Stimulated activated memory B cell treated with anti-CD40 and anti-IgM and Interleukin-4, amounts not matched to agents 10 μg/mL and 1 μg/mL and 100 μg/mL, for 72 hours (primary cell): ENCODE measurements at places on chromosomes 16 and 17.
A peak's percentile ranks its signal among the peaks of the same experiment; 100 is the strongest.

GRCh38 chr17:15492186-15492585 is 24.8 kb upstream of the CDRT4 start:
- ATAC-seq = no peak

DNA sequence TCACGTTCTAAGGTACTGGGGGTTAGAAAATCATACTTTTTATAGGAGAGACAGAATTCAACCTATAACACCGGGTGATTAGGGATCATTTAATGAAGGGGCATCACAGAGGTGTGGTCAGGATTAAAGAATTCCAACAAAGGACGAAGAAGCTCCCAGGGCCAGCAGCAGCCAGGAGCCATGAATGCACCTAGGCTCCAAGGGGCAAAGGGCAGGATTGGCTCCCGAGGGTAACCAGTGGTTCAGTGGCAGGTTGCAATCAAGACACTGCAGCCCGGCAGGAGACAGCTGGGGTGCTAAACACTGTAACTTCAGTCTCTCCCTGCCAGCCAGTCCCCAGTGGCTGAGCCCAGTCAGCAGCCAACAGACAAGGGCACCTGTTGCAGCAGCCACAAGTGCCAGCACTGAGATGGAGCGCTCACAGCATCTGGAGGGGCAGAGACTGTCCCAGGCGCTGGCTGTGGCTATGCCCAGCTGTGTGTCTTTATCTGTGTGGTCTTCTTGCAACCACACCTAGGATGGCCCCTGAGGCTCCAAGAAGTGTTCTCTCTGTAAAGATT is 23.9 kb downstream of the DHRS7C start:
- ATAC-seq = no peak

- no peak for ATAC-seq
These were observed 11.7 kb upstream of the SPATA32 start for GRCh38 chr17:45273551-45273957.

DNA sequence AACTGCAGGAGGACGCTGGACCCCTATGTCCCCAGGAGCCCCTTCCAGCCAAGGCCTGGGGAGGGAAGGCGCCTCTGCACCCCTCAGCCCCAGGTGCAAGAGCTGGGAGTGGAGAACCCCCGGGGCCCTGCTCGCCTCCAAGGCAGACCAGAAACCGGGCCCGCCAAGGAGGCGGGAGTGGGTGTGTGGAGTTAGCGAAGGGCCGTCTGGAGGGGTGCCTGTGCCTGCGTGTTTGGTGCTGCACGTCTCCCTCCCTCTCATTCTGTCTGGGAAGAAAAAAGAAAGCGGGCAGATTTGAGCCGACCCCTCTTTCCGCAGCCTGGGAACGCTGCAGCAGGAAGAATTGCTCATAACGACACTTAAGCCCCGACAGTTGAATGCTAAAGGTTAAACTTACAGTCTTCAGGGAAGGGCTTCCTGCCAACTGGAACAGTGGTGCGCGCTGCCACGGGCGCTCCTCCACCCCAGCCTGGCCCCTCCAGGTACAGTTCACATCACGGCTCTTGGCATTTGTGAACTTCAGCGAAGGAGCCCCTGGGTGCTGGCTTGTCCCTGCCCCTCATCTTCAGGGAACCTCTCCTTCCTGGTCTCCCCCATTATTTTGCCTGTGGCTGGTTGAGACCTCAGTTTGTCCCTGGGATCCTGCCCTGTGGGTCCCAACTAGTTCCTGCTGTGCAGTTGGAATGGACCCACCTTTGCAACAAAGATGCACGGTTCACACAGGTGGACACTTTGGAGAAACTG is 19.2 kb upstream of the ZFHX3 start:
- no peak for ATAC-seq

DNA sequence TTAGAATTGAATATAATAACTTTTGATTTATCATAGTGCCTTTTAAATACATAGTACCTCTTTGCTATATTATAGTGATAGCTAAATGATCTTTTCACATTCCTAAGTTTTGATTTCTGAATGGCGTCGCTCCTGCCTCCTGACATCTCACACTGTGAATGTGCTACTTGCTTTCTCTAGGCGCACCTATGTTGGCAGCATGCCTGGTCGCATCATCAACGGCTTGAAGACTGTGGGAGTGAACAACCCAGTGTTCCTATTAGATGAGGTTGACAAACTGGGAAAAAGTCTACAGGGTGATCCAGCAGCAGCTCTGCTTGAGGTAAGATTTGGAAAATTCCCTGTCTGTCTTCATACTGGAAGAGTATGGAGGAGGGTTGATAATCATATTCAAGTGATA is 29.8 kb upstream of the ABCC11 start:
- ATAC-seq = no peak

GRCh38 chr17:63843910-63844677 is 1.6 kb upstream of the SMARCD2 start:
- ATAC-seq = no peak

DNA sequence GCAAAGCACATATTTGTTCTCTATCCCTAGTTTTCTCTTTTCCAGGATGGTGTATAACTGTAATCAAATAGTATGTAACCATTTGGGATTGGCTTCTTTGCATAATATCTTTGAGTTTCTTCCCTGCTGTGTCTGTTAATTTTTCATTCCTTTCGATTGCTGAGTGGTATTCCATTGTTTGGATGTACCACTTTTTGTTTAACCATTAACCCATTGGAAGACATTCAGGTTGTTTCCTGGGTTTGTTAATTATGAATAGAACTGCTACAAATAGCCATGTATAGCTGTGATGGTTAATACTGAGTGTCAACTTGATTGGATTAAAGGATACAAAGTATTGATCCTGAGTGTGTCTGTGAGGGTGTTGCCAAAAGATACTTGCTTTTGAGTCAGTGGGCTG is 4.6 kb upstream of the SLFN13 start:
- no peak for ATAC-seq

DNA sequence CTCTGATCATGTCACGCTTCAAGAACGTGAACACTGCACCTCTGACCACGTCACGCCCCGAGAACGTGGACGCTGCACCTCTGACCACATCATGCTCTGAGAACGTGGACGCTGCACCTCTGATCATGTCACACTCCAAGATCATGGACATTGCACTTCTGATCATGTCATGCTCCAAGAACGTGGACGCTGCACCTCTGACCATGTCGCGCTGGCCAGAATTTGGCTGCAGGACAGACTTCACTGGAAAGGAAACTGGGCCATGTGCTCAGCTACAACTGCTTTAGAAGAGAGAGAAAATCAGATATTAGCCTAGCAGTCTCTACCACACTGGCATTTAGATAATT is 182.7 kb downstream of the RPTOR start:
- no peak for ATAC-seq

- peak; percentile 94 for ATAC-seq
These were observed 11.8 kb downstream of the ENDOV start for GRCh38 chr17:80426671-80427326.

GRCh38 chr17:9371019-9371418 is 204.6 kb downstream of the STX8 start:
- peak; percentile 54 for ATAC-seq

DNA sequence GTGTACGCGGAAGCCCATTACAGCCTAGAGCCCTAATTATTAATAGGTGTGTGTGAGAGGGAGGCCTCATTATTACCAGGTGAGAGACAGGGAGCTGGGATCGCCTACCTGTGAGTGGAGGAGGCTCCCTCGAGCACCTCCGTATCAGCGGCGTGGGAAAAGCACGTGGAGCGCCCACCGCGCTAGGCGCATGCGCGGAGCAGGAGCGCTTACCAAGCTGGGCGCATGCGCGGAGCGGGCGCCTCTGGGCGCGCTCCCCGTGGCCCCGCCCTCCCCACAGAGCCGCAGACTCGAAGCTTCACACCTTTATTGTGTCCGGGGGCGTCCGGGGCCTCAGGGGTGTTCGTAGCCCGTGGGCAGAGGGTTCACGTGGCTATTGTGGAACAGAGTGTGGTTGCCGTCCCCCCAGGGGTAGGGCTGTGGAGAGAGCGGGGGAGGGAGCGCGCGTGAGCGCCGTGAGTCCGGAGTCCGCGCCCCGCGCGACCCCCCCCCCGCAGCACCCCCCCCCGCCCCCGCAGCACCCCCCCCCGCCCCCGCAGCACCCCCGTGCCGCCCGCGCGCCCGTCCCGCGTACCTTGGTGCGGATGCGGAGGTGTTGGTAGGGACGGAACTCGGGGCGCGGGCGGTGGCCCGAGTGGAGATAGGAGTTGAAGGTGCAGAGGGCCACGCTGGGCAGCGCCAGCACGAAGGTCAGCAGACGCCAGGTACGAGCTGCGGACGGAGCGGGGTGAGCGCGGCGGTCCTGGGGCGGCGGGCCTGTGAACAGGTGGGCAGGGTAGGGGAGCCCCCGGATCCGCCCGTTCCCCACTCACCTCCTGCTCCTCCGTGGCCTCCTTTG is 500 bp downstream of the COX6A2 start:
- peak; percentile 53 for ATAC-seq

- no peak for ATAC-seq
These were observed 141.1 kb downstream of the RGS9 start for GRCh38 chr17:65278050-65278819.

DNA sequence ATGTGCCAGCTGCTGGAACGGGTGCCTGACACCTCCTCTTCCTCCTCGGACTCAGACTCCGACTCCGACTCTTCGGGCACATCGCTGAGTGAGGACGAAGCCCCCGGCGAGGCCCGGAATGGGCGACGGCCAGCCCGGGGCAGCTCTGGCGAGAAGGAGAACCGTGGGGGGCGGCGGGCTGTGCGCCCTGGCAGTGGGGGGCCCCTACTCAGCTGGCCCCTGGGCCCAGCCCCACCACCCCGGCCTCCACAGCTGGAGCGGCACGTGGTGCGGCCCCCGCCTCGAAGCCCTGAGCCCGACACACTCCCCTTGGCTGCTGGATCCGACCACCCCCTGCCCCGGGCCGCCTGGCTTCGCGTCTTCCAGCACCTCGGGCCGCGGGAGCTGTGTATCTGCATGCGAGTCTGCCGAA is 6.8 kb downstream of the FBXL19 start:
- ATAC-seq = no peak

GRCh38 chr17:78239489-78239931 is 8.1 kb downstream of the TMEM235 start:
- ATAC-seq = peak; percentile 64

- ATAC-seq = no peak
These were observed 9.7 kb downstream of the TVP23A start for GRCh38 chr16:10808850-10809249.

GRCh38 chr16:2592786-2593185 is 55.0 kb downstream of the PDPK1 start:
- ATAC-seq = no peak

DNA sequence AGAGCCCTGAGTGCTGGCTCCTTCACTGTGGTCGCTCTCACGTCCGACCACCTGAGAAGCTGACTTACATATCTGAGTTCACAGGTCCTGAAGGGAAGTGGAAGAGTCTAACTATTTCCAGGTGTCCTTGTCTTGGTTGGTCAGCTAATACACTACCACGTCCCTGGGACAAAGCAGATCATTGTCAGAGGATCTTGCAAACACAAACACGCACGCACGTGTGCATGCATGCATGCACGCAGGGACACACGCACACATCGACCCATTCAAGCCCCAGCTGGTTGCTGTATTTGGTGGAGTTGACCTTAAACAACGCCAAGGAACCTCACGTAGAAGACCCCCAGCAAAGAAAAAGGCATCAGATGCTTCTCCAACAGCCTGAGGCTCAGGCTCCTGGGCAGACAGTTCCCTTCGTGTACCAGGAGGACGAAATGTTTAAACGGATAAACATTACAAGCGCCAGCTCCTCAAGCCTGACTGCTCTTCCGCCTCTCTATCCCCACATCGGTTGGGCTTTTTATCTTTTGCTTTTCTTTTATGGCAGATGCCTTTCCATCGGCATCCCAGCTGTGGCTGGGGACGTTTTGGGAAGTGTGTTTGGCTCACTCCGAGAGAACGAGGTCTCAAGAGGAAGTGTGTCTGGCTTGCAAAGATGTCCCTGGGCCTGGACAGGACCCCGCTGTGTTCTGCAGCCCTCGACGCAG is 95.8 kb downstream of the TBC1D16 start:
- no peak for ATAC-seq

DNA sequence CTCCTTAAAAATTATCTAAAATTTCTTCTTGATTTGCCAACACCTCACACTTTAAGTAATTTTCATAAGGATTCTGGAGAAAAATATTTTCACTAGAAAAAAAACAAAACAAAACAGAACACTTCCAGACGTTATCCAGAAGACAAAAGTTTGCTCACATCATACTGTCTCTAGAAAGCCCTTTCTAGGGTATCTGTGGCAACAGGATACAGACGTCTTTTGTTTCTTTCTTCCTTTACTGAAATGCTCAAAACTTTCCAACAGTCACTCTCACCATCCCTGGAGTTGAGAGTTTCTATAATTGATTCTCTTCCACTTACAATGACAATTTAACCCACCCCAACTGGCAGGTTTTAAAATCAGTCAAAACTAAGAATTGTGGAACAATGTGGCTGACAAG is 2.6 kb downstream of the ZC3H7A start:
- ATAC-seq = no peak

DNA sequence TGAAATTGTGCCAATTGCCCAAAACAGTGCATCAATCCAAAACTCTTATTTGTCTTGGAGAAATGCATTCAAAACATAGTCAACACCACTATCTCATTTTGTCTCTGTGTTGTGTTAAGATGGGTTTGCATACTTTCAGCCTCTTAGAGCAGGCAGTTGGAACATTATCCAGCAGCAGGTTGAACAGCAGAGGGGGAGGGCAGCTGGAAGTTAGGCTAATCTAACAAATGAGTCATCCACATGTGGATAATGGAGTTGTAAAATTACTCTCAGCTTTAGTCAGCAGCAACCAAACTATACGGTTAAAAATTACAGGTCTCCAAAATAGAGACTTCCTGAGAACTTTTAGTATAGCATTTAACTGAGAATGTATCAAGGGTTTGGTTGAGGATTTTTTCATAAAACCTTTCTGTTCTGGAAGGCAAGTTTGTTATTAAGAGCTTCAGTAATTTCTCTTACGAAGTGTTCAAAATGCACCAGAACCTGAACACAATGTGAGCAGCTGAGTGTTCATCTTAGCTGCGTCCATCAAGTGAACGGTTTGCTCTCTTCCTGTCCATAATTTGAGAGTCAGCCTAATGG is 46.3 kb downstream of the PRKCA start:
- no peak for ATAC-seq

DNA sequence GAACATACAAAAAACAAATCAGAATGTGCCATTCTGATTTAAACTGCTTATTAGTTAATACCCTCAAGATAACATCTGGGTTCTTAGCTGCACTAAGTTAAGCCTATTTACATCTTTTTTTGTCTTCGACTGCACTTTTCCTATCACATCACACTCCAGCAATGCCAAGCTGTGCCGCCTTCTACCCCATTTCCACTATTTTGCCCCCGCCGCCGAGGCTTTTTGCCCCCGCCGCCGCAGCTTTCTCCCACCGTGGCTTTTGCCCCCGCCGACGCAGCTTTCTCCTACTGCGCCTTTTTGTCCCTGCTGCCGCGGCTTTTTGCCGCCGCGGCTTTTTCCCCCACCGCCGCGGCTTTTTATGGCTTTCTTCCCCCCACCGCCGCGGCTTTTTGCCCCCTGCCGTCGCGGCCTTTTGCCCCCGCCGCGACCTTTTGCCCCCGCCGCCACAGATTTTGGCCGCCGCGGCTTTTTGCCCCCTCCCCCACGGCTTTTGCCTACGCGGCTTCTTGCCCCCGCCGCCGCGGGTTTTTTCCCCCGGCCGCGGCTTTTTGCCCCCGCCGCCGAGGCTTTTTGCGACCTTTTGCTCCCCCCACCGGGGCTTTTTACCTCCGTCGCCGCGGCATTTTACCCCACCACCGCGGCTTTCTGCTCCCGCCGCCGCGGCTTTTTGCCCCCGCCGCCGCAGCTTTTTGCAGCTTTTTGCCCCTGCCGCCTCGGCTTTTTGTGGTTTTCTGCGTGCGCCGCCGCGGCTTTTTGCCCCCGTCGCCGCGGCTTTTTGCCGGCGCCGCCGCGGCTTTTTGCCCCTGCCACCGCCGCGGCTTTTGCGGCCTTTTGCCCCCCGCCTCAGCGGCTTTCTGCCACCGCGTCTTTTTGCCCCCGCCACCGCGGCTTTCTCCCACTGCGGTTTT is 331.4 kb upstream of the WSB1 start:
- no peak for ATAC-seq
